ENCODE measurements at places on chromosomes 7 and 10. TPM values are rescaled to one million over a fixed set of nuclear protein-coding genes. Genes with fewer than 3 reads are reported as not detected.
A peak's percentile ranks its signal among the peaks of the same experiment; 100 is the strongest.

IL6 gene
- not detected for total RNA-seq

PRRT4 gene
- total RNA-seq: 17.6 TPM

TMEM229A gene
- total RNA-seq: 0.18 TPM

GRCh38 chr10:62779487-62780248 lies 24.9 kb upstream of the ADO start:
- DNase-seq: peak; percentile 31

LRRD1 gene
- 0.51 TPM for total RNA-seq

GRCh38 chr7:20235288-20235687 lies 18.1 kb upstream of the MACC1 start:
- no peak for DNase-seq

DNA sequence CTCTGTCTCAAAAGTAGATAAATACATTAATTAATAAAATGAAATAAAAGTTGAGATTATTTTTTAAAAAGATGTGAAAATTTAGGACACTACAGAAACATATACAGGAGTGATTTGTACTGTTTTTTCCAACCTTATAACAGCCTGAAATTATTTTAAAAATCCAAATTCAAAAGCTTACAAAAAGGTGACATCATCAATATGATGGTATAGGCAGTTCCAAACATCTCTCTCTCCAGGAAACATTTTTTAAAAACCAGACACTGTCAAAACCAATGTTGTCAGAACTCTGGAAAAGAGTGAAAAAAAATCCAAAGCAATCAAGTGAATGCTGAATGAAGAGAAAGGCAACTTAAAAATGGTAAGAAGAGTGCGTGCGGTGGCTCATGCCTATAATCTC lies 76.7 kb downstream of the HHEX start:
- no peak for DNase-seq

WASL gene
- 25.7 TPM for total RNA-seq

WDR91 gene
- 16.2 TPM for total RNA-seq

DNA sequence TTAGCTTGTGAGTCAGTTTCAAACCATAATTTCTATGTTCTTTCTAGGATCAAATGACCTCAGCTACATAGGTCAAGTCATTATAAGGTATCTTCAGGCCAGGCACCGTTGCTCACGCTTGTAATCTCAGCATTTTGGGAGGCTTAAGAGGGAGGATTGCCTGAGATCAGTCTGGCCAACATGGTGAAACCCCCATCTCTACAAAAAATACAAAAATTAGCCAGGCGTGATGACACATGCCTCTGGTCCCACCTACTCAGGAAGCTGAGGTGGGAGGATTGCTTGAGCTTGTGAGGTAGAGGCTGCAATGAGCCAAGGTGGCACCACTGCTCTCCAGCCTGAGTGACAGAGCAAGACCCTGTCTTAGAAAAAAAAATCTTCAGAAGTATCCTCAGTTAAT lies 362.3 kb downstream of the GATA3 start:
- no peak for DNase-seq

DNA sequence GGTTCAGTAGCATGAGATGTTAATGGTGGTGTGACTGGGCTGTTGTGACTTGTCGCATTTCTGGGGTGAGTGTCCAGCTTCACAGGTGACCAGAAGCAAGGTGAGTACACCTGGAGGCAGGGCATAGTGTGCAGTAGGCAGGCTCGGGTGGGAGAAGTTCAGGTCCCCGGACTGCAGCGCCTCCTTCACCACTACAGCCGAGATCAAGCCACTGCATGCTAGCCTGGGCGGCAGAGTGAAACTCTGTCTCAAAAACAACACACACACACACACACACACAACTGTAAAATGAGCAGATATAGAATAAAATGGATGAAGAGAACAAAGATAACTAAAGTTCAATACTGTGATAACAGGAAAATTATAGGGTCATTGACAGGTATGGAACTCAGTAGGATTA lies 11.1 kb upstream of the PARD3 start:
- DNase-seq: no peak

DNA sequence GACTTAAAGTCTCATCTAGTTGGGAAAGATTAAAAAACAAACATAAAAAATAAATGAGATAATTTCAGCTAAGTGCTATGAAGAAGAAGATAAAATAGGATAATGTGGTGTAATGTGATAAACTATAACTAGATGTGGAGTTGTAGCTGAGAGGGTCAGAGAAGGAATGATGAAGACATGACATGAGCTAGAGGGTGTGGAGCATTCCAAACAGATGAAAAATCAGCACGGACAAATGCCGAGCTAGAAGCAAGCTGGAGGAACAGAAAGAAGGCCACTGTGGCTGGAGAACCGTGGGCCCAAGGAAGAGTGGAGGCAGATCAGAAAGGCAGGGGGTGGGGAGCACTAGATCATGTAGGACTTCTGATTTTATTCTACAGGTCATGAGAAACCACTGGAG lies 70.6 kb downstream of the CDK6 start:
- DNase-seq: no peak

DNA sequence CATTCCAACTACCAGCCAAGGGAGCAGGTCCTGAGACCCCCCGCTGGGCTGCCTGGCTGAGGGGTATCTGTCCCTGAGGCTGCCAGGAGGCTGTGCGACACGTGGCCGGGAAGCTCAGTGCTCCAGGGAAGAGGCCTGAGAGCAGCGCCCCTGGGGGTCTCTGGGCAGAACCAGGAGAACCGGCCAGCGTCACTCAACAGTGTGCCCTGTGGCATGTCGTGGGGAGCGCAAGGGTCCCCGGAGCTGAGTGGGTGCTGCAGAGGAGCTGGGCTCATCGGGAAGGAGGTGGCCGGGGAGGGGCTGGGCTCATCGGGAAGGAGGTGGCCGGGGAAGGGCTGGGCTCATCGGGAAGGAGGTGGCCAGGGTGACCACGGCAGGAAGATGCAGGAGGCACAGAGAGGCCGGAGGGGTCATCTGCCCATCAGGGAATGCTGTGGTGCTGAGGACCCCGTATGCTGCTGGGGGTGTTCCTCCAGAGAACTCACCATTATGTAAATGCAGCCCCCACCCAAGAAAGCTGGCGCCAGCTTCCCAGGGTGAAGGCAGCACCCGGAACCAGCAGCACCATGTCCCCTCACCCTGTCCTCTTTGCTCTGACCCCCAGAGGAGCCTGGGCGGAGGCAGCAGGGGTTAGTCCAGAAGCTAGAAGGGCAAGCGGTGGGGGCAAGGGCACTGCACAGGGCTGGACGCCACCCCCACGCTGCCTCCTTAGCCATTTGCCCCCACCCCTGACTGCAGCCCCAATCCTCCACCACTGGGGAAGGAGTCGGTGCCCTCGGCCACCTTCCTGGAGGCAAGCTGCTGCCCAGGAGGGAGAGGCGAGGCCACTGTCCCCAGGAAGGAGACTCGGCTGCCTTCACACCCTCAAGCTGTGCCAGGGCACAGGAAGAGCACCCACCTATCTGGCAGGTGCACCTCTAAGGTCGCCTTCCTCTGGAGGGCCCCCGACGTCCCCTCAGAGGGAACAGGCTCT lies 33.3 kb downstream of the CALML3 start:
- DNase-seq: no peak

DNA sequence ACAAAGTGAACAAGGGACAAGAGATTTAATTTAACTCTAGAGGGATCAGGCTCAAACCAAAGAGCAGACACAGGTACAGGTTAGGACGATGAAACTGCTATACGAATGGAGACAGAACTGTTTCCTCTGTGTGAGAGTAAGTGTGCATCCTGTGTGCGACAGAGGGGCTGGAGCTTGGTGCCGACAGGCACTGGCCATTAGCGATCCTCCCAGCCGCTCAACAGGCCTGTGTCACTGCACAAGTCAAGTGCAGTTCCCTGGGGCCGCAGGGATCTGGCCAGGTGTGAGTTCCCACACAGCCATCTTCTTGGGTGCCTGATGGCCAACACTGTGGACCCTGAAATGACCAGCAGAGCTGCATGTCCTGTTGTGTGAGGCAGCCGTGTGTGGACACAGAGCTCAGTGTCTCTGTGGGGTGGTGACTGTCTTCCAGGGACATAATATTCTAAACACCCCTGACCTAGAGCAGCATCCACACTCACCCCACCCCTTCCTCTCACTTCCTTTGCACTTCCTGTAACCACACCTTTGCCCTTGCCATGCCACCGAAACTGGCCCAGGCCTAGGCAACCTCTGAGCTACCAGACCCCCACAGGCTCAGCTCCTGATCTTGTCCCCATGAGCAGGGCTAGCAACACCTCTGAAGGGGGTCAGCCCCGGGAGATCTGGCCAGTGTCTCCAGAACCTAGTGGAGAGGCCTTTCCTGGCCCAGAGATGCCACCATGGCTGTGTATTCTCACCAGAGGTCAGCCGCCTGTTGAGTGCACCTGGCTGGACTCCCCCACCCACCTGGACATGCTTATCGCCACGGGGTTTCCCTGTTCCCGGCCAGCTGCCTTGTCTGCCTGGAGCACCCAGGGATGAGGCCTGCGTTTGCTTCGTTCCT lies 11.7 kb upstream of the TBRG4 start:
- no peak for DNase-seq

CPA2 gene
- 1.9 TPM for total RNA-seq

GRCh38 chr10:52683776-52684175 lies 88.8 kb downstream of the MBL2 start:
- no peak for DNase-seq

DNA sequence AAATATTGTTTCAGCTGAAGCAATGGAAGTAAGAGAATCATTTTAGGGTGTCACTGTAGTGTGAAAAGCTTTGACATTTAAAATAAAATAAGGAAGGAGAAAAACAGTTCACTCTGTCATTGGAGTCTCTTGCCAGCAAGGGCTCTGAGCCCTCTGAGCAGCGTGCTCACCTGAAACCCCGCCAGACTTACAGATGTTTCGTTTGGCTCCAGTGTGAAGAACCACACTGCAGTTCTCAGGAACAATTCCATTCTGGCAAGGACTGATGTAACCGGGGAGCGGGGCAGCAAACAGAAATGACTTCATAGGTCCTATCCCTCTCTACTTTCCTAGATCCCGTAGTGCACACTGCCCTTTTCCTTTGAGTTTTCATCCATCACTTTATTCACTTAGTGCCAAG lies 164.3 kb downstream of the CELF2 start:
- DNase-seq: no peak

DNA sequence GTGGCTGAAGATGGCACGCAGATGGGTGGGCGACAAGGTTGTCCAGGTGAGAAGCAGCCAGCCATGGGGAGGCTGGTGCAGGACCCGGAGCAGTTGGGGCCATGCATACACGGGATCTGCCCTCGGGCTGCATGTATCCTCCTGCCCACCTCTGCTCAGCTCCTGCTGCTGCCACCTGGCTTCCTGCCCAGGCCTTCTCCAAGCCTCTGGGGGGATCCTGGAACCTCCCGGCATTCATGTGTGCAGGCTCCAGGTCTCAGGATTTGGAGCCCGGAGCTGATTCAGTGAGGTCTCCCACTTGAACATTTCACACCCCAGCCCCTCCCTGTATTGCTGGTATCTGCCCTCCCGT lies 27.0 kb downstream of the PDGFA start:
- no peak for DNase-seq

All from cardiac muscle cell (in vitro differentiated cells and primary cell).